ENCODE measurements at places on chromosomes 1 and 21.

DNA sequence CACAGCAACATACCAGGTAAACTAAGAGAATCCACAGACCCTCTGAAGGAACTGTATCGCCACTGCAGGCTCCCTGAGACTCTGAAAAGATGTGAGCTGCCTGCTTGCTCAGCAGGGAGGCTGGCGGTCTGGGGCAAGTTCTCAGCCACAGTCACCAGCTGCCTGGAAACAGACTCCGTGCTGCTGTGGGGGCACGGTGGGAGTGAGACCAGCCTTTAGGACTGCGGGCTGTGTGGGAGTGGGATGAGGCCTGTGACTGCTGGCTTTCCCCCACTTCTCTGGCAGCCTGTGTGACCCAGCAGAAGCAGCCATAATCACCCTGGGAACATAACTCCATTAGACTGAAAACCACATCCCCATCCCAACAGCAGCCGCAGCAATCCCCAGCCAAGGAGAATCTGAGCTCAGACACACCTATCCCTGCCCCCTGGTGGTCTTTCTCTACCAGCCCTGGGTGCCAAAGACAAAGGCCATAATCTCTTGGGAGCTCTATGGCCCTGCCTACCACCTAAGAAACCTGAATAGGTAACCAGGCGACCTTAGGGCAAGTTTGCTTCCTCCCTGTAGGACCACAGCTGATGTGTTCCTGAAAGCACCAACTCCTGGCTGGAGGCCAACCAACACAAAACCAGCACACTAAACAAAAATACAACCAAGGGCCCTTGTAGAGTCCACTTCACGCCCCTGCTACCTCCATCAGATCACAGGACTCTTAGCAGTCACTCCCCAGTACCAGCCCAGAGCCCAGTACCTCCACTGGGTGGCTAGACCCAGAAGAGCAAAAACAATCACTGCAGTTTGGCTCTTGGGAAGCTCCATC is 151.5 kb downstream of the SMYD3 start:
- DNase-seq: peak; percentile 20

GRCh38 chr1:193929374-193930033 is 743.1 kb upstream of the B3GALT2 start:
- no peak for DNase-seq

GRCh38 chr1:85976516-85977205 is 179.9 kb downstream of the COL24A1 start:
- no peak for DNase-seq

GRCh38 chr1:27402349-27402754 is 9.9 kb downstream of the GPR3 start:
- DNase-seq: no peak

GRCh38 chr1:150995896-150996295 is 10.8 kb downstream of the MINDY1 start:
- no peak for DNase-seq

GRCh38 chr1:6599141-6599975 is 3.3 kb downstream of the KLHL21 start:
- no peak for DNase-seq

GRCh38 chr1:108785264-108785663 is 38.8 kb downstream of the STXBP3 start:
- no peak for DNase-seq

DNA sequence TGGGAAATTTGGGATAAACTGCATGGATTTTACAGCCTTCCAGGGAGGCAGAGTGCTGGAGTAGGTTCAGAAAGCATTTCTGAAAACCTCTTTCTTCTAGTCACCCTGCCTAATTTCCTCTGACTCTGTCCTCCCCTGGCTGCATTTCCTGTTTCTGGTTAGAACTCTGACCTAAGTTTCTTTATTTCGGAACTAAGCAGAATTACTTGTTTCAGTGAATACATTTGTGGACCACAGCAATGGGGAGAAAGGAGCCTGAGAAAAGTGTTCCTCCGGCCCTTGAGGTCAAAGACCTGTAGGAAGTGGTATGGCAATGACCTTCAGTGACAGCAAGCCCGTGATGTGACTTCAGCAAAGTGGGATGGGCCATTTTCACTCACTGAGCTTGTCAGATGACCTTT is 173.4 kb upstream of the RUNX1 start:
- no peak for DNase-seq
